GM12864 (cell line): ENCODE measurements at places on chromosomes 12 and 14.

DNA sequence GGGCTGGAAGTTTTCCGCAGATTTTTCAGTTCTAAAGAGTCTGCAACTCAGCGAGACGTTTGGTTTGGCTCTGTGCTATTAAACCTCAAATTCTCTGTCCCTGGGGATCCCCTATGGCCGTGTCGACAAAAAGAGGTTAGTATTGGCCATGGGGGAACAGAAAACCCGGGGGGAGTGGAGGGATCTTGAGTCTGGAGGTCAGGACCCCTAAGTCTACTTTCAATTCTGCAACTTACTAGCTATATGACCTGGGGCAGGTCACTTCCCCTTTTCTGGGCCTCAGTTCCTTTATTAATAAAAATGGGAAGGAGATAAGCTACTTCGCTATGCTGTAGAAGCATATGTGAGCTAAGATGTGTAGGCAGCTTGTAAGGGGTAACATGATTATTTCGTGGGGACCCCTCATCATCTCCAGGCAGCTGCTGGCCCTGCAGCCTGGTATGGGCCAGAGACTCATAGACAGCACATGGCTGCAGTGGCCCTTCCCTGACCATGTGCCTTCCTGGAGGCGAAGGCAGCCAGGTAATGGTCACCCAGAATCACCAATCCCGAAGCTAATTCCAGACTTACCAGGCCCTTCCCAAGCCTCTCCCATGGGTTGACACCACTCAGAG is 8.6 kb downstream of the ASB2 start:
- peak; percentile 95 for DNase-seq

GRCh38 chr14:60651796-60652673 is 2.8 kb upstream of the SIX1 start:
- DNase-seq, result no peak

DNA sequence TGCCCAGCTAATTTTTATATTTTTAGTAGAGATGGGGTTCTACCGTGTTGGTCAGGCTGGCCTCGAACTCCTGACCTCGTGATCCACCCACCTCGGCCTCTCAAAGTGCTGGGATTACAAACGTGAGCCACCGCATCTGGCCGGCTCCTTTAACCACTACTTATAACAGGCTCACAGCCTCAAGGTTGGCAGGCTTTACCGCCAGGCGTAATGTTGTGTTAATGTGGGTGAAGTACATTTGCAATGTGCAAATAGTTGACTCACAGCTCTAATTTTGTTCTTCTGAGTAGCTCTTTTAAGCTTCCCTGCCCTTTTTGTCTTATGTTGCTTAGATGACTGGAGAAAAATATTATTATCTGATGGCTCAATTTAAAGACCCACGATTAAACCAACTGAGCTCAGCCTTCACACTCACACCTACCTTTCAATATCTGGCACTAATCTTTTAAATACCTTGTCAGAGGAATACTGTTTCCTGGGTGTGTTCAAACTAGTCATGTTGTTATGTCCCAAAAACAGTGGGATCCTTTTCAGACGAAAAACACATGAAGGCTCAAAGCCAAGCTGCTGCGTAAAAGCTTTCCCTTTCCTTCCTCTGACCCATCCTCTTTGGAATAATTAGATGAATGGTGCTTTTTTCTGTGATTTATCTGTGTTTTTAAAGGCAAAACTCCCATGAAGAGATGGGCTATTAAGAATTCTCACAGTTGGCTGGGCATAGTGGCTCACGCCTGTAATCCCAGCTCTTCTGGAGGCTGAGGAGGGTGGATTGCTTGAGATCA is 57.2 kb upstream of the USP44 start:
- DNase-seq, result no peak

DNA sequence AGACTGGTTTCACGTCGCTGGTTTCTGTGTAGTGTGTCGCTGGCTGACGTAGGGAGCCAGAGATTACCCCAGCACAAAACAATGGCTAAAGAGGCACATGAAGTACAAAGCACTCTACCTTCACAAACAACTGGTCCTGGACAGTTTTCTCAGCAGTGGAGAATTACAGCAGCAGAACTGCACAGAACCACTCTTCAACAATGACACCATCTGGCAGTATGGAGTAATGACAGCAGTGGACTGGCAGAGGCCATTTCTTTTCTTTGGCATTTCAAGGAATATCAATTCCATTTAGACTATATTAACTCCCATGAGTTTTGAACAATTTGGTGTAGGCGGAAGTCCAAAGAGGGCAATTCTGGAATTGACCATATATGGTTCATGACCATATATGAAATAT is 1074.1 kb downstream of the AACS start:
- DNase-seq, result no peak

GRCh38 chr12:22628228-22628627 is 3.3 kb downstream of the ETNK1 start:
- no peak for DNase-seq

GRCh38 chr12:127108360-127109215 is 1158.4 kb upstream of the TMEM132C start:
- DNase-seq, result peak; percentile 7

- DNase-seq, result no peak
Measured at GRCh38 chr14:23421594-23421993, 13.5 kb upstream of the MYH6 start.

DNA sequence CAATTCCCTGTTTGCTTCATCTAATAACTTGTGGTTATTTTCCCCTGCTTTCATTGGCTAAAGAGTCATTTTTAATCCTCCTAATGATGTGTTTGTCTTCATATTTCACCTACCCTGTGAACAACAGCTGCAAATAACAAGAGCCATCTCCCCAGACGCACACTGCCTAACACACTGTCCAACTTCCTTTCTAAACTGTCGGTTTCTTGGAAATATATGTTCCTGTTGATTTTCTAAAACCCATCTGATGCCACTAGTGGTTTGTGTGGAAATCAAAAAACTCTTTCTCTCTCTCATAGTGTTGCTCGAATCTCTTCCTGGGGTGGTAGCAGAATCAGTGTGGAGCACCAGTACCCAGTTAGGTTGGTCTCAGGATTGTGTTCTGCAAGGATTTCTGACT is 226.9 kb downstream of the EPS8 start:
- DNase-seq, result no peak

DNA sequence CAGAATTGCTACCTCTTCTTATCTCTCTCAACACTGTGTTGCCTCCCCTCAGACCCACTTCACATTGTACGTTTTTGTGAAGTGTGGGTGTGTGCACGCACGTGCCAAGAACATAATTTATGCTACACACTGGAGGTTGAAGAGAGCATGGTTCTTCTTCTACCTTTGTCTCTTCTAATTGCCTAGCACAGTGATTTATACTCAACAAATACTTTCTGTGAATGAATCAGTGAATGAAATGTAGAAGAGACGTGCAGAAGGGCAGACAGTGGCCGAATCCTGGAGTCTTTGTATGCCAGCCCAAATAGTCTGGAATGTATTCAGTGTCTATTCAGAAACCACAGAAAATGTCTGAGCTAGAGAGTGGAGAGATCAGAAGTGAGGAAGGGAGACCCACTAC is 4.6 kb upstream of the SAMD4A start:
- no peak for DNase-seq

DNA sequence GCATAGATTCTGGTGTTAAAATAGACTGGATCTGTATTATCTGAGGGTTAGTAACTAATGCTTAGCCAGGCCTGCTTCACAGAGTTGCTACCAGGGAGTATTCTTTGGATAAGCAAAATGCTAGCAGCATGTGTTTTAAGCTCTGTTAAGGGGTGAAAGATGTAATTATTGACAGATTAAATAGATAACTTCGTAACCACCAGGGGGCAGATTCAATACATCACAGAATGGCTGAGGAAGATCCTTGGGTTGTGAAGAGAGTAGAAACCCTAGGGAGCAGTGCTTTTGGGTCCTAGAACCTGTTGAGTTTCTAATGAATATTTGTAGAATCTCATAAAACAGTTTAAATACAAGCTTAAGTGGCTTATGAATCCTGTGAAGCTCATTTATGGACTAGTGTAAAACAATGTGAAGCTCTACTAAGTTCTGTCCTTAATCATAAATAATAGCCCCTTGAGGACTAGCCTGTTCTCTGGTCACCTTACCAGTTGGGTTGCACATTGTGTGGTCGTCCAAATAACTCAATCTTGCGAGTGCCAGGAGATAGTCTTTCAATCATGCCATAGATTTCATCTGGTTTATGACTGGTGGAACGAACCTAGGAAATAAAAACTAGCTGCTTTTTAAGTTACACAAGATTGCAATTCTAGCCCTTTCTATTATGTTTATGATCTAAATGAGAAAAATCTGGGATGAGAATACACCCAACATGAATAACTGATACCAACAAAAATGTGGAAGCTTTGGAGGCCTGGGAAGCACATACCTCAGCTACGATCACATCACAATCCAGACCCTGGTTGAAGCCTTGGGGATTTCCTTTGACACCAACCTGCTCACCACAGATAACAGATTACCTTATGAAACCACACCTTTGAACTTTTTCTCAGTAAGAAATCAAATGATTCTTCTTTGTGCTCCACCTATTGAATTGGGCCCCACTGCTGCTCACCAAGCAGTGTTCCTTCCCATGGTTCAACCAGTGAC is 12.3 kb downstream of the METTL3 start:
- DNase-seq, result no peak

- no peak for DNase-seq
Measured at GRCh38 chr12:119319638-119320037, 14.9 kb upstream of the CCDC60 start.

GRCh38 chr12:19908830-19909229 is 459.5 kb upstream of the PDE3A start:
- no peak for DNase-seq

DNA sequence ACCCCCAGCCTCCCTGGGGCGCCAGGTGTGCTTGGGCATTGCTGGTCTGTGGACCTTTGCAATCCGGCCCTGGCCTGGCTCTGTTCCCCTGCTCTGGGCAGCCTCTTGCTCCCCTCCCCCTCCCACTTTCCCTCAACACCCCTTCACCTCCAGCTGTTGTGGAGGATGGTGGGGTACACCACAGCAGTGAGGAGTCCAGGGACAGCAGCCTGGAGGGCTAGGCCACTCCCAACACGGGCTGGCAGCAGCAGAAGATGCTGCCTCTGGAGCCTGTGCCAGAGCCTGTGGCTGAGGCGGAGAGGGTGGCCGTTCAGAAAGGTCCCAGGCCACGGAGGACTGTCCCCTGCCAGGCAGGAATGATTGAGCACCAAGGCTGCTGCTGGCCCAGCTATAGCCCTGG is 7.6 kb downstream of the ZBTB42 start:
- DNase-seq, result no peak

DNA sequence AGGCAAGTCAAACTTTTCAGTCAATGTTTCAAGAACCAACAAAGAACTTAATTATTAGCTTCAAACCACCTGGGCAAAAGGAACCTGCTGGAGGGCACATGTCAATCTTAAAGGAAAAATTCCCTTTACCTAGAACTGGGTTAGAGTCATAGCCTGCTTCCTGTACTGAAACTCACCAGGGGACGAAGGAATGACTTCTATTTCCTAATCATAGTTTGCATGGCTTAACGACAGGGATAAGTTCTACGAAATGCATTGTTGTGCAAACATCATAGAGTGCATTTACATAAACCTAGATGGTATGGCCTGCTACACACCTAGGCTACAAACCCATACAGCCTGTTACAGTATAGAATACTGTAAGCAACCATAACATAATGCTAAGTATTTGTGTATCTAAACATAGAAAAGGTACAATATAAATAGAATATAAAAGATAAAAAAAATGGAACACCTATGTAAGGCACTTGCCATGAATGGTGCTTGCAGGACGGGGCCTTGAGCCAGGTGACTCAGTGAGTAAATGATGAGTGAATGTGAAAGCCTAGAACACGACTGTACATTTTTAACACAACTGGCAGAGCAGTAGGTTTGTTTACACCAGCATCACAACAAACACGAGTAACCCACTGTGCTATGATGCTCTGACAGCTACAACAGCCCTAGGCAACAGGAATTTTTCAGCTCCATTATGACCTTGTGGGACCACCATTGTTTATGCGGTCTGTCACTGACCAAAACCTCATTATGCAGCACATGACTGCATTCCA is 234.9 kb upstream of the CAND1 start:
- DNase-seq, result no peak
